ENCODE measurements at places on chromosomes 5 and 9.

DNA sequence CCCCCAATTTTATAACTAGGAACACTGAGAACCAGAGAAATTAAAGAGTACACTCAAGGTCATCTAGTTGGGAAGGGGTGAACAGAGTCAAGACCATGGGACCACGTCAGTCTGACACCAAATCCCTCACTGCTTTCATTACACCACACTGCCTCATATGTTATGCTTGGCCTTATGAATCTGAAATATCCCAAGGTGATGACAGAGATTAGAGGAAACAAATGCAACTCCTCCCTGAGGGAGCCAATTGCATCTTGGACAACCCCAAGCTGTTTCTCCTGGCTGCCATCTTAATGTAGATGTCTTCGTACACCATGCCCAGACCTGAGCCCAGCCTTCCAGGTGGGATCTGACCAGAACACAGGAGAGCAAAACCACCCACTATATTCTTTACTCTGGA lies 60.6 kb upstream of the ABCA1 start:
- DNase-seq, result no peak

DNA sequence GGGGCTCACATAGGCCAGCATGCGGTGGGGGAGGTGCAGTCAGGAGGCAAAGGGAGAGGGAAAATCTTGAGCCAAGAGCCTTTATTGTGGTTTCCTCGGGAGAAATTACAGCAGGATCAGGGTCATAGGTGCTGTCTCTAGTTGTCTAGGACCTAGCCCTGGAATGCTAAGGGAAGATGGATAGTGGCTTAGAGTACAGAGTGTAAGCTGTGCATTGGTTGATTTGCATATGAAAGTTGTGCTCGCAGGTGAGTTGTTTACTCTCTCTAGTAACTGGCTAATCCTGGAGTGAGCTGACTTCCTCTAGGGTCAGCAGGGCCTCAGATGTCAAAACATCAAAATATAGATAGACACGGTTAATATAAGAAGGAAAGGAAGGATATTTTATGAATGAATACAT lies 877.7 kb downstream of the TLE4 start:
- DNase-seq, result no peak

- DNase-seq, result peak; percentile 74
Measured at GRCh38 chr5:176596689-176597416, 13.1 kb downstream of the GPRIN1 start.

DNA sequence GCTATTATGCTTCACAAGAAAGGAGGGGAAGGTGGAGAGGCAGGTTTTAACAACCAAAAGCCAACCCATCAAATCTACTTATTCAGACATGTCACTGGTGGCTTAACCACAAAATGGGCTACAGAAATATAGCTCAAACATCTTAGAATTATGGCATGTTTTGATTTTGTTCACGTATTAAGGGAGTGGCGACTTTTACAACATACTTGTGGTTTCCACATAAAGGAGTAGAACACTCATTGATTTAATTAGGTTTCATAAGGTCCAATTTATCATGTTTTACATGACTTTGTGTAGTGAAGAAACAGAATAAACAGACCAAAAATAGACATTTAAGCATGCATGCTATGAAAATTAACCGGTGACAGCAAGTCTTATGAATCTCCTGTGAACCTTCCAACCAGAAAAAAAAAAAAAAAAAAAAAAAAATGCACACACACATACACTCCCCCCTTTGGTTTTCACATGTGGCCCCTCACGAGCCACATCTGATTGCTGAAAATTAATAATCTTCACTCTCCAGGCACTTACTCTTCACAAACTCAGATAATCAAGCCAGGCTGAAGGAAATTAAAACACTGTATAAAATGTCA lies 5.4 kb downstream of the ZNF608 start:
- DNase-seq, result no peak

DNA sequence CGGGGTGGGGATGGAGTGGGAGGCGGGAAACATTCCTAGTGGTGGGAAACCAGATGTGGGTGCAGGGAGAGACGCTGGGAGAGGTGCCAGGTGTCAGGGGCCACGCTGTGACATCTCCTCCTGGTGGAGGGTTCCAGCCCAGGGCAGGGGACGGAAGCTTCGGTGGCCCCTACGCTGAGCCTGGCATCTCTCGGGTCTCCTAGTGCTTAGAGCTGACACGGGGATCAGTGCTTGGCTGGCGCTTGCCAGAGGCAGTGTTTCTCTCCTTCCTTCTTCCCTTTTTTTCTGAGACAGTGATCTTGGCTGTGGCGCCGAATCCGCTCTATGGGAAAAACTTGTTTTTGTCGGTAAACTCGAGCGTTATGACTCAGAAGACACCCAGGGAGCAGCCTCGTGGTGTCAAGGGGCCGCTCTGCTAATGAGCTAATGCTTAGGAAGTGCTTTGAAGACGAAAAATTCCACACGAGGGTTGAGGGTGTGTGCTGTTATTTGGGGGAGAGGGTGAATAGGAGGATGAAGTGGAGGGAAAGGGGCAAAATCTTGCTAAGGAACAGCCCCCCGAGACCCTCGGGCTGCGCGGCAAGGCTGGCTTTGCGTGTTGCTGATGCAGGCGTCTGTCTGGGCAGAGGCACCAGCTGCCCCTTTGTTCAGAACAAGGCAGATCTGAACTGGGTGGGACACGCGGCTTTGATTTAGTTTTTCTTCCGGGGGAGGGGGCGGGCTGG lies 20.4 kb upstream of the IER5L start:
- DNase-seq, result no peak

DNA sequence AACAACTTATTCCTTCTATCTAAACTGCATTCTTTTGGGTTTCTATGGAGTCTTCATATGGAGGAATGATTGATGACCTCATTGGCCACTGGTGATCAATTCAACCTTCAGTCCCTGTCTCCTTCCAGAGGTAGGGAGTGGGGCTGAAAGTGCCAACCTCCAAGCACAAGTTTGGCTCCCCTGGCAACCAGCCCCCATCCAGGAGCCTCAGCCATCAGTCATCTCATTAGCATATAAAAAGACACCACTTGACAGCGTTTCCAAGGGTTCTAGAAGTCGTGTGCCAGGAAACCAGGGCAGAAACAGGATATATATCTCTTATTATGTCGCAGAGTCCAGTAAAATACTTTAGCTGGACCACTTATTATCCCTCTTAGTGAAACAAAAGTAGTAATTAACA lies 9.8 kb downstream of the SLC31A2 start:
- no peak for DNase-seq
